Body of pancreas (tissue), 4 donors: ENCODE measurements at places on chromosomes 16 and 17.

- DNase-seq, result peak; percentile 84
Measured at GRCh38 chr16:1770328-1771187, 785 bp downstream of the NME3 start.

DNA sequence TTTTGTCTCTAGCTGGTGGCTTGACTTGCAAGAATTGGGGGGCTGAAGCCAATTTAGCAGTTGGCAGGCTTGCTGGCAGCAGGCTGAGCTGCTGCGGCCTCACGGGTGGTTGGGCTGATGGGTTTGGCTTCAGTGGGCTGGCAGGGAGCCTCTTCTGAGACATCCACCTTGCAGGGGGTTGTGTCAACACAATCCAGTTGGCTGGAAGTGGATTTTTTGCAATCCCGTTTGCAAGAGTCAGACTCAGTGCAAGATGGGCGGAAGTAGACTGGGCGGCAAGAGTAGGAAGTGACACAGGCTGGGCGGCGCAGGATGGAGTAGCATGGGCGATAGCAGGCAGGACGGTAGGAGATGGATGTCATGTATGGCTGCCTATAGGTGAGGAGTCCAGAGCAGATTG lies 1.5 kb downstream of the KRTAP16-1 start:
- no peak for DNase-seq

DNA sequence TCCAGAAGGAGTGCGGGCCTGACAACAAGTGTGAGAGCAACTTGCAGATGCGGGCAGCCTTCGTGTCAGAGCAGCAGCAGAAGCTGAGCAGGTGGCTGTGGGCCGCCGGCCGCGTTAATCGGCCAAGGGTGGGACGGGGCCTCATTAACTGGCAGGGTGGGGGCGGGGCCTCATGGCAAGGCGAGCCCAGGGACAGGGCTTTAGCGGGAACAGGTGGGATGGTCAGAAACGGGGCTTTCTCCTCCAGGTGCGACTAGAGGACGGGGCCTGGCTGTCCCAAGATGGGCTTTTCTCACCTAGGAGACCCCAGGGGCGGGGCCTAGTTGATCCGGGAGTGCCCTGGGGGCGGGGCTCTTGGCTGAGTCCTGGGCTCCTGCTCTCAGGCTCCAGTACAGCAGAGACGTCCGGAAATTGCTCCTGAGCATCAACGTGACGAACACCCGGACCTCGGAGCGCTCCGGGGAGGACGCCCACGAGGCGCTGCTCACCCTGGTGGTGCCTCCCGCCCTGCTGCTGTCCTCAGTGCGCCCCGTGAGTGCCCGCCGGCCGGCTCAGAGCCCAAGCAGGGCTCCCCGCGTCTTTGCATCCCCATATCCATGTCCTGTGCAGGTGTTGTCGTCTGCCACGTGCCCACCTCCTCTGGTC lies 18.4 kb upstream of the PDK2 start:
- no peak for DNase-seq

- DNase-seq, result peak; percentile 46
Measured at GRCh38 chr16:14232106-14232864, 161.2 kb downstream of the MRTFB start.

- DNase-seq, result no peak
Measured at GRCh38 chr17:70658317-70658716, 489.0 kb downstream of the KCNJ2 start.

GRCh38 chr17:69061721-69062556 lies 1.2 kb upstream of the ABCA9 start:
- DNase-seq, result no peak

DNA sequence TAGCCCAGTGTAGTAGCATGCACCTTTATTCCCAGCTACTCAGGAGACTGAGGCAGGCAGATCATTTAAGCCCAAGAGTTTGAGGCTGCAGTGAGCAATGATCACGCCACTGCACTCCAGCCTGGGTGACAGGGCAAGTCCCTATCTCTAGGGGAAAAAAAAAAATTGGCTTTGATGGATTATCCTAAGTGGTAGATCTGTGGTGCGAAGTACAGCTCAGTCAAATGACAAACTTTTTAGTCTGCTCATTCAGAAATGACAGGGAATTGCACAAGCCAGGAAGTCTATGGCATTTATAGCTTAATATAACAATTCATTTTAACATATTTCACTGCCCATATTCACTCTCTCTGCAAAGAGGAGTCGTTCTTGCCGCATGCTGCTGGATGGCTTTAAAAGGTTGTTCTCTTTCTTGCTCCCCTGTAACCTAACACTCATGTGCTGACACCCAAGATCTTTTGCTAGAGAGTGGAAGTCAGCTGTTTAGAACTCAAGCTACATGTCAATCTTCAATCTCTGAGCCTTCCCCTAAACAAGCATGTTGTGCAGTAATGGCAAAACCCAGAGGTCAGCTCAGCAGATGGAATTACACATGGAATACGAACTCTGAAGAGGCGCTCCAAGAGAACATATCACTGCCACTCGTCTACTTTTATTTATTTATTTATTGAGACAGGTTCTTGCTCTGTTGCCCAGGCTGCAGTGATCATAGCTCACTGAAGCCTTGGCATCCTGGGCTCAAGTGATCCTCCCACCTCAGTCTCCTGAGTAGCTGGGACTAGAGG lies 32.8 kb downstream of the RNF157 start:
- no peak for DNase-seq

DNA sequence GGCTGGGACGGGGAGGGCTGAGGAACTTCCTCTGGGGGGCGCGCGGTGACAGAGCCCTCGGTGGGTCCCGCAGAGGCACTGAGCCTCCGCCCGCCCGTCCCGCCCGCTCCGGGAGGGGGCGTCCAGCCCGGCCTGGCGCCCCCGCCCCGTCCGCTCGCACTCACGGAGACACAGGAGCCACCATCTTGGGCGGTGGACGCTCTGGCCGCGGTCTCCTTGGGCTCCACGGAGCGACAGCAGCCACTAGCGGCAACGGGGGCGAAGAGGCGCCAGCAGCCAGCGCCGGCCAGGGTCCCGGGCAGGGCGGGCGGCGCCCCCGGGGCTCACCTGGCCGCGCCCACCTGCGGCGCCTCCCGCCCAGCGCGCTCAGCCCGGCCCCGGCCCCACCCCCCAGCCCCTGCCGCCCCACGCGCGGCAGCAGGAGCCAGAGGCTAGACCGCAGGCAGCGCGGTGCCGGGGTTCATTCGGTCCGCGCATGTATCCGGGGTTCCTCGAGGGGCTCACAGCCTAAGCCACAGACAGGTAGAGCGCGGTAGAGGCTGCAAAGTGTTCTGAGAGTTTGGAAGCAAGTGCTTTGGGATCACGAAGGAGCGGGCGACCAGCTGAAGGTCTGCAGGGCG lies at the start of gene C17orf113:
C17orf113 (minus strand) TSS at position 209 of the 620 bp plus-strand sequence. CDS start 7,225 bp downstream, outside the sequence.
- peak; percentile 81 for DNase-seq

DNA sequence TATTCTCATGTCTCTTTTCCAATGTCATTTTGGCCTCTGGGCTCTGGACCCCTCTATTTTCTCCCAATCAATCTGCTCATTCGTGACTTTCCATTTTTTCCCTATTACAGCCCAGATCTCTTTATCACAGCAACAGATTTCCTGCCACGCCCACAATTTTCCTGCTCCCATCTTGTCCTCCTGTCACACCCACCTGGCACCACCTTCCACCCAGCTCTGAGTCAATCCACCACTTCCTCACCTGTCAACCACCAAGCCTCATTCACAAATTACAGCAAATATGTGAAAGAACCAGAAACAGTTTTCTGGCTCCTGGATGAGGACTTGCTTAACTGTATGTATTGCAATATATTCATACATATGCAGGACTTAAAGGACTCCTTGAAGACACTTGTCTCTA lies 311.3 kb downstream of the GRIN2A start:
- no peak for DNase-seq

DNA sequence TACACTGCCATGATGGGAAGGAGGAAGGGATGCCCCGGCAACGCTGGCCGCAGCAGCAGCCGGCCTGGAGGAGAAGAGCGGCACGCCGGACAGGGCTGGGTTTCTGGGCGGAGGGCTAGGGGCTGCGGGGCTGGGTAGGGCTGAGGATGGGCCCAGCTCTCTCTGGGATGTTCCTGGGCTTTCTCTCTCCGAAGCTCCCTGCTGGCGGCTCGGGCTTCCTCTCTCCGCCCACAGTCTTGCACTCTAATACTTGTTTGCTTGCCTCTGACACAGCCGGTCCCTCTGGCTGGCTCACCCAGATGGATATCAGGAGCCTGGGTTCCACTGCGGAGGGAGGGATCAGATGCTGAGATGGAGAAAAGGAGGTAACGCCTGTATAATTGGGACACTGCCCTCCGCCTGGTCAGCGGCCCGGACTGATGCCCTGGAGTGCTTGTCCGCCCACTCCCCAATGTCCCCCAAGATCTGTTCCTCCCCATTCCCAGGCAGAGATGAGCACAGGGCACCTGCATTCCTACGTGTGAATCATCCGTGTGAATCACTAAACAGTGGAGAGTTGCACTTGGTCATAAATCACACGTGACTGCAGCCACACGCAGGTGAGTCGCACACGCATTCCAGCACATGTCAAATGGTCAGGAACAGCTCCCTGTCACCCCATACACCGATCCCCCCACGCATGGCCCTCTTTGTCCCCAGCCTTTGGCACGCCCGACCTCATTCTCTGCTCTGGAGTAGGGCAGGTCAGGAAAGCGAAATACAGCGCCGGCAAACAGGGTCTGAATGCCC lies at the start of gene ALOXE3:
ALOXE3 (minus strand) TSS at position 535 of the 789 bp plus-strand sequence; CDS start at position 11, 524 bp downstream.
- no peak for DNase-seq

DNA sequence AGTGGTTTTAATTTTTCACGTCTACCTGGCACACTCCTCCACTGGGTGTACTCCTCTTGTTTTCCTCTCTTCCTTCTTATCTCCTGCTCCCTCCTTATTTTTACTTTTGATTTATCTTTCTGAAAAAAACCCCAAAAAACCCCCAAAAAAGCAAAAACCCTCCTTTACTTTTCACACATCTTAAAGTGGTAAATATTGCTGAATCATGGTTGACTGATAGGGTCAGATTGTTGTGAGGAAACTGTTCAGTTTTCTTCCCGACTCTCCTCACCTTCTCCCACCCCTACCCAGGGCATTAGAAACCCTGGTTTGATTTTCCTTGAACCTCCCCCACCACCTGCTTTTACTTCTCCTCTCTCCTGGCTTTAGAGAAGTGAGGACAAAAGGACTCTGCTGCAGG lies 25.4 kb downstream of the ARHGAP44 start:
- DNase-seq, result no peak

DNA sequence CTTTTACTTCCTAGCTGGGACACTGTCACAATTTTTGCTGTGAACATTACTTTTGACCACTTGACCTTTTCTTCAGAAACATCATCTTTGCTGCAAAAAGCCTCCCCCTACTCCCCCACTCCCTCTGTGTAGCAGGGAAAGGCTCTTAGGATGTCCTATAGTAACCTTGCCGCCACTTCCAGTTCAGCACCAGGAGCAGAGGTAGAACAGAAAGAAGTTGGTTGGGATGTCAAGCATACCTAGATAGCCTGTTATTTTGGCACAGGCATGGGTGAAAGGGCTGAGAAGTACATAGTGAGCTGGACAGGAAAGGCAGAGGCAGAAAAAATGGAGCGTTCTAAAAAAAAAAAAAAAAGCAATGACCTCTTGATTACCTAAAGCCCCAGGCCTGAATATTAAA lies 31.3 kb downstream of the SMIM36 start:
- no peak for DNase-seq

DNA sequence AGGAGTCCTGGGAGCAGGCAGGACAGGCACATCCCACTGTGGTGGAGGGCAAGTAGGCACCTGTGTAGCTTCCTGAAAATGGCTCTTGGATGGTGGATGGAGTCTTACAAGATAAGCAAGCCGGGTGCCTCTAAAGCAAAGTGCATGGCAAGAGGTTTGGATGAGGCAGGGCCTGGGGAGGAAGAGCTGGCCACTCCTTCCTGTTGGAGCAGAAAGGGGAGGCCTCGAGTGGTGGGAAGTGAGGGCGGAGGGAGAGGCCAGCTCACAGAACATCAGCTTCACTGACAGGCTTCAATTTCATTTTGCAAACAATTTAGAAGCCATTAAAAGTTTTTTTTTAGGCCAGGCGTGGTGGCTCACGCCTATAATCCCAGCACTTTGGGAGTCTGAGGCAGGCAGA lies 31.0 kb downstream of the CD300A start:
- DNase-seq, result no peak

DNA sequence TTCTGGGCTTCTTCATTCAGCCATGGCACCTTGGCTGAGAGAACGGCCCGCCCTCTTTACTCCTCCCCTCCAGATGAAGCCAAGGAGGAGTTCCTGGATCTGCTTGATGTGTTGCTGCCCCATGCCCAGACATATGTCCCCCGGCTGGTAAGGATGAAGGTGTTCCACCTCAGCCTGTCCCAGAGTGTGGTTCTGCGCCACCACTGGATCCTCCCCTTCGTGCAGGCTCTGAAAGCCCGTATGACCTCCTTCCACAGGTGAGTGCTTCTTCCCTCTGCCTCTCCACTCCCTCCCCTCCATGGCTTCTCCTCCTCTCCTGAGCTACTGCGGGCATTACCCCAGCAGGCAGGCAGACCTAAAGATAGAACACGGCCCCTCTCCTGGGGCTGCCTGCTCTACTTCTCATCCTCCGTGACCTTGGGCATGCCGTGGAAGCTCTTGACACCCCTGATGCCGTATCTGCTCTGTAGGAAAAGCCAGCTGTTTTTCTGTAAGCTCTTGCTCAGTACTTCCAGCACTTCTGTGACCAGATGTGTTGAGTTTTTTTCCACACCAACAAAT lies 8.7 kb downstream of the USB1 start:
- no peak for DNase-seq

DNA sequence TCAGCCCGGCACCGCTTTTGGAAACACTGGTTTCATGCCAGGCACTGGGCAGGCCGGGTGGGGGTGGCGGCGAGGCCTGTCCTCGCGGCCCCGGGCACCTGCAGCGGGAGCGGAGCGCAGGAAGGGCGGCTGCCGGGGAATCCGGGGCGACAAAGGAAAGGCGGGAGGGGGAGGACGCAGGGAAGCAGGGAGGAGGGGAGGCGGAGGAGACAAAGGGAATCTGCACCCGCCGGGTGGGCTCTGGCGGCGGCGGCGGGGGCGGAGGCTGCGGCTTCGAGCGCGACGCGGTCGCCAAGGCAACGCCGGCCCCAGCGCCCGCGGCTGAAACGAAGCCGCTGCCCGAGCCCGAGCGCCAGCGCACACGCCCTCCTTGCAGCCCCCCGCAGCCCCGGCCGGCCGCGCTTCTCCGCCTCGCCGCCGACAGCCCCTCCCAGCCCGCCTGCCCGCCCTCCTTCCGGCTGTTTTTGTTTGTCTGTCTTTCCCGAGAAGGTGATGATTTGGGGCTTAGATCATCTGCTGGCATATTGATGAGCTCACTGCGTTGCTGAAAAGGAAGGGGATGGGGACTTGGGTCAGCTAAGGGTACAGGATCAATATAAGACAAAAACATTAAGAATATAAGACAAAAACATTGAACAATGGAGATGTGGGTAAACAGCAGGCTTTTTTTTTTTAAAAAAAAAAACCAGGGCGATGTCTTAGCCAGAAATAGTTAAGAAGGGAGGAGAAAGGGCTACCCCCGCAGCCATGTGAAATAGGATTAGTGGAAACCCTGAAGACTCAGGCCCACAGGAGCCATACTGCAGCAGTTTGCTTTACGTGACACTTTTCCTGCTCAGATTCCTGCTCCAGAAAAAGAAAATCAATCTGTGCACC lies 32.7 kb downstream of the CDK5R1 start:
- peak; percentile 24 for DNase-seq

DNA sequence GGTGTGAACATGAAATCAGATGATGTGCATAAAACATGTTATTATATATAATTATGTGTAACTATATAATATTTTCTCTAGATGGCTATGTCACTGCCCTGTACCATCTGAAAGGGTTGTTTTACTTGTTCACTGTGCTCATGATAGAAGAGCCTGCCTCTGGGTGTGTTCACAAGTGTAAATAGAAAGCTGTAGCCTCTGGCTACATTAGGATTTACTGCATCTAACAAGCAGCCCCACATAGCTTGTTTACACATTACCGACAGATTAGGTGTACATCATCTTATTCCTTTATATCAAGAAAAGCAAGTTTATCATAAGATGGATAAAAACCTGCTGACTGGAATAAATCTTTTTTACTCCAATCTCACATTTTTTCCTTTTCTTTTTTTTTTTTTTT lies 46.1 kb downstream of the CHD9 start:
- no peak for DNase-seq
